ENCODE measurements at places on chromosomes 3 and 15. TPM values are rescaled to one million over a fixed set of nuclear protein-coding genes. Genes with fewer than 3 reads are reported as not detected.

DNA sequence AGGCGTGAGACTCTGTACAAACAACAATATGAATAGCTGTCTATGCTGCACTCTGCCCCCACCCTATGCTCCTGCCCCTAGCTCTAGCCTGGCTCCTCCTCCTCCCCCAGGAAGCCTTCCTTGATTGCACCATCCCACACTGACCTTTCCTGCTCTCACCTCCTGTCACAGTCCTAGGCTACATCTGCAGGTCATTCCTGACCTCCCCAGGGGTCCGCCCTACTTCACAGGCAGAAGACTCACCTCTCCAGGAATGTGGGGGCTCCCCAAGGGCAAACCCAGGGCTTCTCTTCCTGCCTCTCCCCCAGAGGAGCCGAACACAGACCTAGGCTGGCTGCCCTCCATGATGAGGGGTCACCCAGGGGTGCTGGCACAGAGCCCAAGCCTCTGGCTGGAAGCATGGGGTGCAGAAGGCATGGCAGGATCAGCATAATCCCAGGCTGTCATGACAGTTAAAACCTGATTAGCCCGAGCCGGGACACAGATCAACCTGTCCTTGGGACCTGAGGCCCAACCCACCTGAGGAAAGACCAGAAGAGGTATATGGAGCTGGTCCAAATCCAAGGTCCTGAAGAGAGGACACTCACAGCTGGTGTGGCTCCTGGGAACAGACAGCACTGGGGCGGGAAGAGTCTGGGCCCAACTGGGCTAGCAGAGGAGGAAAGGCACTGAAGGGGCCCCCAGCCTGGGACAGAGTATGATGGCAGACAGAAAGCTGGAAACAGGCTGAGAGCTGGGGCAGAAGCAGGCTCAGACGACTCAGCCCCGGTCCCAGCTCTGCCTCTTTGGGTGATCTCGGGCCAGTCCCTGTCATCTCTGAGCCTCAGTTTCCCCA, 5.9 kb downstream of the SEMA7A start:
- DNase-seq: no peak
- peak overlapping the region; percentile 87 for H3K27ac ChIP-seq
- H3K4me3 ChIP-seq: no peak overlapping the region
- H3K27me3 ChIP-seq: peaks cover 2% of the 10 kb centered on the region

TICRR gene
- total RNA-seq: 5.4 TPM

MAP6D1 gene
- total RNA-seq: 2.9 TPM

GRCh38 chr15:33737687-33738601, 230.4 kb upstream of the CHRM5 start:
- peak overlapping the region; percentile 55 for H3K4me3 ChIP-seq
- peak; percentile 20 for DNase-seq
- no peaks in the 10 kb centered on the region for H3K36me3 ChIP-seq
- peaks cover 17% of the 10 kb centered on the region for H3K4me1 ChIP-seq
- peaks cover 7% of the 10 kb centered on the region for H3K27me3 ChIP-seq

- H3K4me3 ChIP-seq: no peak overlapping the region
- H3K27me3 ChIP-seq: peaks cover 35% of the 10 kb centered on the region
- DNase-seq: no peak
- no peak overlapping the region for H3K27ac ChIP-seq
Measured at GRCh38 chr3:9250236-9250635, 790 bp upstream of the SRGAP3 start.

- no peaks in the 10 kb centered on the region for H3K4me1 ChIP-seq
- H3K36me3 ChIP-seq: no peaks in the 10 kb centered on the region
- no peaks in the 10 kb centered on the region for H3K27me3 ChIP-seq
Measured at GRCh38 chr15:87998630-87999029, 257.9 kb downstream of the NTRK3 start.

- H3K27ac ChIP-seq: peak overlapping the region; percentile 90
- H3K4me3 ChIP-seq: peak overlapping the region; percentile 52
- H3K27me3 ChIP-seq: no peaks in the 10 kb centered on the region
- peak; percentile 71 for DNase-seq
- H3K36me3 ChIP-seq: peaks cover 18% of the 10 kb centered on the region
- peaks cover 72% of the 10 kb centered on the region for H3K4me1 ChIP-seq
Measured at GRCh38 chr3:185796431-185797107, 28.3 kb downstream of the IGF2BP2 start.

TMEM44 gene
- total RNA-seq: 12.2 TPM

DNA sequence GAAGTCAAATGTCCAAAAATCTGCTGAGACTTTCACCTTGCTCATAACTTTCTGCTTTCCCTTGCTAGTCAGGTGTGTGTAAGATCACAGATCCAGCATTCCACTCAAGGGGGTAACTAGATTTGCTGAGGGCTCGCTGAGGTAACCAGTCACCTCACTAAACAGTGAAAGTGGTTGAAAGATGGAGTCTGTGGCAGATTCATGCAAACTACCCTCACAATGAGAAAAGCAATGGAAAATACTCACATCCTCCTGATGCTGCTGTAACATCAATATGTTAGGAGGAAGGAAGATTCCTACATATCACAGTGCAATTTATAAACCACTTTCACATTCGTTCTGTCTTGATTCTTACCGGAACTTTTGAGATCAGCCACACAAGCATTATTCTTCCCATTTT, 174.3 kb upstream of the BCL6 start:
- DNase-seq: no peak
- peaks cover 2% of the 10 kb centered on the region for H3K36me3 ChIP-seq
- no peak overlapping the region for H3K27ac ChIP-seq
- H3K27me3 ChIP-seq: no peaks in the 10 kb centered on the region
- H3K4me3 ChIP-seq: no peak overlapping the region
- H3K4me1 ChIP-seq: peaks cover 63% of the 10 kb centered on the region

- peaks cover 48% of the 10 kb centered on the region for H3K27me3 ChIP-seq
- peaks cover 54% of the 10 kb centered on the region for H3K4me1 ChIP-seq
- H3K27ac ChIP-seq: peak overlapping the region; percentile 96
- H3K4me3 ChIP-seq: peak overlapping the region; percentile 100
- no peak for DNase-seq
Measured at GRCh38 chr15:63044077-63044644, 1.6 kb downstream of the TPM1 start.

DNA sequence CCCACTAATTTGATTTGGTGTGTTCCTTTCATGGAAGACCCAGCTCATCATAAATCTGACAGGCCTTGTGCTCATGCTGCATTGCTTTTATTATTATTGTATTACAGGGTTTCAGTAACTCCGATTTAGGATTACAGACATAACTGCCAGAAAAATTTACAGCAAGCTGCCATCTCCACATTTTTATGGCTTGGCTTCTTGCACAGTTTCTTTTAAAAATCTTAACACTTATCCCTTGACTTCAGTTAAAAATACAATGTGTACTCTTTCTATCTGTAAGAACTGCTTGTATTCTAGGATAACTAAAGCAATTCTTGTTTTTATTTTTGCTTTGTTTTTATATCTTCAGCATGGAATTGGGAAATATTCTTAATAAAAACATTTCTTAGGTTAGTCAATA, 612.2 kb downstream of the DIPK2A start:
- no peak for DNase-seq
- no peaks in the 10 kb centered on the region for H3K27me3 ChIP-seq
- H3K27ac ChIP-seq: no peak overlapping the region
- H3K4me3 ChIP-seq: no peak overlapping the region

DNA sequence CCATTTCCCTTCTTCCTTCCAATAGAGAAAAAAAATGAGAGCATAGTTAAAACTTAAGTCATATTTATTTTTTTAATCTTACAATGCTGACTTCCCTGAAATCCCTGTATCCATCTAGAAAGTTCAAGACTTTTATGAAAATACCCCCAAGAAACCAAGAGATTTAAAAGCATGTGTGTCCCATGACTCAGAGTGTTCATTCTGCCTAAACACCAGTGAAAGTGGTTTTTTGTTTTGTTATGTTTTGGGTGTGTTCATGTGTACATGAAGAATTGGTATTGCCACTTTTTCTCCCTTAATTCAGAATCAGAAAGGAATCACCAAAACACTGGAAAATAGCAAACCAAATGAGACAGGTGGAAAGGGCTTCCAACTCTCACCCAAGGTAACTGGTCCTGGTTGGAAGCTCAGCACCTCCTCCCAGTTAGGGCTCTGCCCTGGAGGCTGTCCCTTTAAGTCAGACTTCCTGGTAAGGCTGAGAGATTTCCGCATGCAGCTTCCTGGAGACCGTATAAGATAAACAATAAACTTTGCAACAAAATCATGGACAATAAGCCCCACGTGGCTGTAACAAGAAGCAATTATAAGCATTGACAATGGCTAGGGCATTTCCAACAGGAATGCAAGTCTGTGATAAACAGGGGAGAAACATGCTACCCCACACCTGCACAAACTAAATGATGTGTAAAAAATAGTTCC, 121.9 kb upstream of the ARHGEF3 start:
- H3K4me3 ChIP-seq: no peak overlapping the region
- no peaks in the 10 kb centered on the region for H3K36me3 ChIP-seq
- H3K27me3 ChIP-seq: no peaks in the 10 kb centered on the region
- peaks cover 49% of the 10 kb centered on the region for H3K4me1 ChIP-seq
- no peak overlapping the region for H3K27ac ChIP-seq
- peak; percentile 11 for DNase-seq

- peaks cover 43% of the 10 kb centered on the region for H3K4me1 ChIP-seq
- peaks cover 9% of the 10 kb centered on the region for H3K36me3 ChIP-seq
- DNase-seq: no peak
- H3K27ac ChIP-seq: peak overlapping the region; percentile 87
Measured at GRCh38 chr15:29677455-29677854, 144.8 kb downstream of the TJP1 start.

FBXO22 gene
- total RNA-seq: 48.1 TPM

TMCO5A gene
- not detected for total RNA-seq

DNA sequence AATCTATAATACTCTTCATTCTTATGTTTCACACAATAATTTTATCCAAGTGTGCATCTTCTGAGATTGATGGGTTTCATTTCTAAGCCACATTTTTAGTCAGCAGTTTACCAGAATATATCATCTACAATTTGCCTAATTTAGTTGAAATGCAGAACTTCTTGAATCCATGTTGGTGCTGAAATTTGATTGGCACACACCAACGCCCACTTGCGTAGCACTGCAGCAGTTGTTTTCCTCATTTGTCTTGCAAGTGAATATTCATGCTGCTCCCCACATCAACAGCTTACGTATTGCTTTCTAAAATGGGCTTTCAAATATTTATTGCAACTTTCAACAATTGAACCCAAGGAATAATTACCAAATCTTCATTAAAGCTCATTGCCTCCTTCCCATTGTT, 87.8 kb upstream of the CTDSPL start:
- peaks cover 34% of the 10 kb centered on the region for H3K27me3 ChIP-seq
- no peak overlapping the region for H3K4me3 ChIP-seq

CHRM5 gene
- total RNA-seq: not detected

DNA sequence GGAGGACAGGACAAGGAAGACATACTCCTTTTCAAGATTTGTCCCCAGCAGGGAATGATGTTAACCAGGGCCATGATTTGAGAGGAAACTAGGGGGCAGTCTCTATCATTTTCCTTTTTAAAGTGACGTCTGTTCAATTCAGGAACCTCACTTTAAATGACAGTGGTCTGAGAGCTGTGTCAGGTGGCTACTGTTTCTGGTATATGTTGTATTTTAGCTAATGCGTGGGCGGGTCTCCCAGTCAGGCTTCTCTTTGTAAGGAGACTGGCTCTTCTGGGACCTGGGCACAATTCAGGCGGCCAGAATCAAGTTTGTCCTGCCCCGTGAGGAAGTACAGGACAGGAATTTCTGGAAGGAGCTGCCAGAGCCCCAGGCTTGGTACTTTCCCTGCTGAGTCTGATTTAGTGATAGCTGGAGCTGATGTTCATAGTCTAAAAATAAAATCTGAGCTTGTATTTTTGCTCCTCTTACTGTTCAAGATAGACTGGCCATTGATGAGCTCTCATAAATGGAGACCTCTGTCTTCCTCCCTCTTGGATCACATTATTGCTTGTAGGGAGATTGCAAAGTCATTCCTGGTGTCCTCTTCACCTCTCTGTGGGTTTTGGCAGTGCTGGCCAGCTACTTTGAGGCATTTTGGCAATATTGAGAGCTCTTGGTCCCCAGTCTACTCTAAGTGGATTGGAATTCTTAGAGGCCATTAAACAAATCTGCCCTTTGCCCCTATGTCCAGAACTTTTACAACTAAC, 25.6 kb downstream of the SQOR start:
- H3K27me3 ChIP-seq: no peaks in the 10 kb centered on the region
- no peak overlapping the region for H3K4me3 ChIP-seq
- peak overlapping the region; percentile 78 for H3K27ac ChIP-seq
- H3K36me3 ChIP-seq: peaks cover 13% of the 10 kb centered on the region
- DNase-seq: peak; percentile 31
- H3K4me1 ChIP-seq: peaks cover 33% of the 10 kb centered on the region

SKOR1 gene
- total RNA-seq: 0.05 TPM

- H3K4me1 ChIP-seq: peaks cover 8% of the 10 kb centered on the region
- H3K36me3 ChIP-seq: no peaks in the 10 kb centered on the region
- H3K27me3 ChIP-seq: peaks cover 17% of the 10 kb centered on the region
- no peak overlapping the region for H3K4me3 ChIP-seq
- no peak overlapping the region for H3K27ac ChIP-seq
- no peak for DNase-seq
Measured at GRCh38 chr3:127529346-127530188, 61.0 kb downstream of the TPRA1 start.

CPLX3 gene
- total RNA-seq: not detected

DNA sequence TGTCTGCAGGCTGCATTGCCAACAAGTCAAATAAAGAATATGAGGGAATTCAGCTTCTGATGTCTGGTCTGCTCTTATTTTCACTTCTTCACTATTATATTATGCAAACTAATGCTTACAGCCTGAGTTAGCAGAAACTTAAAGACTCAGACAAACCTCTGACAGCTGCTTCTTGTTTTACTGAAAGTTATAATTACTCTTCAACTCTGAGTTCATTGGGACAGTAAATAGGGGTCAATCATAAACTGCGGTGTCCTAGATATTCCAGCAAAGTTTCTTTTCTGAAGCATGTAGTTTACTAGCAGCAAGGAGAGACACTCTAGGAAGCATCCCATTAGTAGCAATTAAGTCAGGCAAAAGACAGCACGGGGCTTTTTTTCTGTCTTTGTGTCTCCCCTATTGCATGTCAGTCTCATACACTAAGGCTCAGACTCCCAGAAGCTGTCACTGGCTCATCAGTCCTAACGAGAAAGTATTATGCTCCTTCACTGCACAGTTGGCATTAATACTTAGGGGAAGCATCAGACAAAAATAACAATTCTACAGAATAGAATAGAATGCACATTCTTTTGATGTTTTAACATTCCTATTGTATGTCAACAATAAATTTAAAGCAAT, 1060.8 kb downstream of the ROBO1 start:
- H3K27me3 ChIP-seq: no peaks in the 10 kb centered on the region
- no peak for DNase-seq
- H3K36me3 ChIP-seq: no peaks in the 10 kb centered on the region
